Stimulated activated CD4-positive, alpha-beta T cell treated with anti-CD3 and anti-CD28 coated beads, Interleukin-1b, Interleukin-23, amount 100 ng/mL, for 48 hours (primary cell): ENCODE measurements at places on chromosomes 16 and 17.
A peak's percentile ranks its signal among the peaks of the same experiment; 100 is the strongest.

DNA sequence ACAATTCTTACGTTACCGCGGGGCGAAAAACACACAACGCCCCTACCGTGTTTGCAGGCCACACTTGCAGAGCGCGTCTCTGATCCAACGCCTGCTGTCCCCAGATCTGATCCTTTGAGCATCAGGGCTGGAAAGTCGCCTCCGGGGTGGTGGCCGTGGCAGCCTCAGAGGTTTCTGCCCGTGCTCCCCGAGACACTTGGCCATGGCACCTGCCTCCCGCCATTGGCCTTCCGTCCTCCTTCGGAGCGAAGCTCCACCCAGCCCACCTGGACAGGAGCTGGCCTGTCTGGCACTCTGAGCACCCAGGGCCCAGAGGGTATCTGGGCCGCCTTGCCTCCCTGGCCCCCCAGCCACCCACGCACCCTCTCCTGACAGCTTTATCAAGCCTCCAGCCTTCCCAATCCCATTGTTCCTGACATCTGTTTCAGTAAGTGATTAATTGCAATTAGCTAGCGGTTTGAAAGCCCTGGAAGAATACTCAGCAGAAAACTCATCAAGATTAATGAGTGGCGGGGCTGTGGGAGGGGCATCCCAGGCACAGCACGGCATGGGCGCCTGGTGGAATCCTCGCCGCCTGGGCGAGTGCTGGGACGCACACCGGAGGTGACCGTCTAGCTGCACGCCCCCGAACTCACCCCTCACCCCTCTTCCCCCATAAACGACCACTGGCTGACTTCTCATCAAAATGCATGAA, 181.5 kb upstream of the GSE1 start:
- no peak for DNase-seq

DNA sequence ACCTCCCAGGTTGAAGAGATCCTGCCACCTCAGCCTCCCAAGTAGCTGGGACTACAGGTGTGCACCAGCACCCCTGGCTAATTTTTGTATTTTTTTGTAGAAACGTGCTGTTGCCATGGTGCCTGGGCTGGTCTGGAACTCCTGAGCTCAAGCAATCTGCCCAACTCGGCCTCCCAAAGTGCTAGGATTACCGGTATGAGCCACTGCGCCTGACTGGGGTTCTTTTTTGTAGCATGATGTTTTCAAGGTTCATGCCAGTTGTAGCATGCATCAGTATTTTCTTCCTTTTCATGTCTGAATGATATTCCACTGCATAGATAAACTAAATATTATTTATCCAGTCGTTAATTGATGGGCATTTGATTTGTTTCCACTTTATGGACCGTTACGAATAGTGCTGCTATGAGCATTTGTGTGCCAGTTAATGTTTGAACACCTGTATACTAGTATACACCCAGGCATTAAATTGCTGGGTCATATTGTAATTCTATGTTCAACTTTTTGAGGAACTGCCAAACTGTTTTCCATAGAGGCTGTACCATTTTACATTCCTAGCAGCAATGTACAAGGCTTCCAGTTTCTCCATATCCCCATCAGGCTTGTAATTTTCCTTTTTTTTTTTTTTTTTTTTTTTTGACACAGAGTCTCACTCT, 24.8 kb upstream of the CEP20 start:
- no peak for DNase-seq

- no peak for DNase-seq
Measured at GRCh38 chr17:39169101-39169500, 3.1 kb upstream of the ARL5C start.

DNA sequence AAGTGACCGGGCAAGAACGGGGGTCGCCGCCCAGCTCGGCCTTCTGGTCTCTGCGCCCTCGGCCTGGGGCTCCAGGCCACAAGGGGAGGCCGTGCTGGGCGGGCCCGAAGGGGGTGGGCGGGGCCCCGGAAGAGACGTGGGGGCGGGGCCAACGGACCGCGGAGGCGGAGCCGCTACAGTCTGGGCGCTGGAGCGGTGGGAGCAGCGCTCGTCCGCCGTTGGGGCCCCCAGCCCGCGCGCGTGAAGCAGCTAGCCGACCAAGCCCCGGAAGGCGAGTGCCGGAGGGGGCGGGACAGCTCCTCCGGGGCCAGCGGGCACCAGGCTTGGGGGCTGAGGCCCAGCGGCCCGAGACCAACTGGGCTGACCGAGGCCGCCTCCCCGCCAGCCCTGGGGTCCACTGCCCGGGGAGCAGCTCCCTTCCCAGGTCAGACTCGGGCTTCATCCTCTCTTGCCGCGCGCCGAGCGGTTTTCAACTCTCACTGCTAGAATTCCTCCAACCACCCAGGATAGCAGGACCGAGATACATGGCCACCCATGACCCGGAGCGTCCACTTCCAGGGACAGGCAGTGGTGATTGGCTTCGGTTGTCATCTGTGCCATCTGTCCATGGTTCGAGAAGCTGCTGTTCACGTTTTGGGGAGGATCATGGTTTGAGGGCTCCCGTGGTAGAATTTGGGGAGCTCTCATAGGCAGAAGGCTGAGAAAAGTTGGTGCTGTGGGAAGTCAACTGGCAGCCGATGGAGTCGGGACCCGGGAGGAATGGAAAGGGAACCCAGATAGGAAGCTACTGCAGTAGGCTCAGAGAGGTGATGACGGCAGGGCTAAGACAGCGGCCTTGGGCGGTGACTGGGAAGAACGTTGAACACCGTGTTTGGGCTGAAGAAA, 44.6 kb upstream of the LCMT1 start:
- peak; percentile 79 for DNase-seq

GRCh38 chr16:68037841-68038597, 14.9 kb downstream of the DUS2 start:
- no peak for DNase-seq

DNA sequence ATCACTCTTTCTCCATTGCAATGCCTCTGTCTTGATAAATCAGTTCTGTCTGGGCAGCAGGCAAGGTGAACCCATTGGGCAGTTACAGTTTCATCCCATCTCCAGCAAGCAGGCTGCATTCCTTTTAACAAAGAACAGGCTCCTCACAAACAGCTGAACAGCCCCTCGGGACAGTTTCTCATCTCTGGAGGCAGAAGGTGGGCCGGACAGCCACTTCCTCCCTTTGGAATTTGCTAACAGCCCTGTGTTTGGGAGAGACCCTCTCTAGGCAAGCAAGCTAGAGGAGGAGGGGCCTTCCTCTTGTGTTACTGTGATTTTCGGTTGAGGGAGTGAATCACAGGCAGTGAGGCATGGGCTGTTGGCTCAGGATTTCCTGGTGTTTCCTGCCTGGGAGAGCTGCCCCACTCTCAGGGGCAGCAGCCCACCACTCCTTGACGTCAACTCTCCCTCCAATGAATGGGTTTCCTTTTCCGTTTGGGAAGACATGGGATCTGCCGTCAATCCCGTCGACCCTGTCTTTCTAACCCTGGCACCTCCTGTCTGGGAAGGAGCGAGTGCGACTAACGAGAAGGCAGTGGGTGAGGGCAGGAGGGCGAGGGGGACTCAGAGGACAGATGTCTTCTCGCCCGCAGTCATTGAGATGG, 3.7 kb upstream of the PGS1 start:
- DNase-seq, result no peak
